ENCODE measurements at places on chromosomes 11 and 22. TPM values are rescaled to one million over a fixed set of nuclear protein-coding genes. Genes with fewer than 3 reads are reported as not detected.

DNA sequence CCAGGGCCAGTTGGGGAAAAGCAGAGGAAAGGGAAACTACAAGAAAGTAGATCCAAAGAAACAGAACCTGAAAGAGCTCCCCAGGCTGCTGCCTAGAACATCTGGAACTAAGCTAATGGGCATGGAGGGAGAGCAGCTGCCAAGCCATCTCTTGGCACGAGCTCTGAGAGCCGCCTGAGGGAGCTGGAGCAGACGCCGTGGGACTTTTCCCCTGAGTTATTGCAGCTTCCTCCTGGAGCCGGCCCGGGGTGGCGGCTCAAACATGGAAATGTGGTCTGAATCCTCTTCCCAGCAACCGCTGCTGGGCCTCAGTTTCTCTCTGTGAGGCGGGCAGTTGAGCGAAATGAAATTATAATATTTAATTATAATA, 41.8 kb downstream of the LIF start:
- H3K4me1 ChIP-seq: peaks cover 77% of the 10 kb centered on the region
- no peaks in the 10 kb centered on the region for H3K36me3 ChIP-seq

GRCh38 chr22:26360169-26360885, 68.7 kb upstream of the ASPHD2 start:
- no peak overlapping the region for H3K4me3 ChIP-seq
- H3K4me1 ChIP-seq: peaks cover 6% of the 10 kb centered on the region
- H3K27ac ChIP-seq: no peak overlapping the region
- peaks cover 15% of the 10 kb centered on the region for H3K27me3 ChIP-seq

The LUZP2 gene
- total RNA-seq: 2.7 TPM

DNA sequence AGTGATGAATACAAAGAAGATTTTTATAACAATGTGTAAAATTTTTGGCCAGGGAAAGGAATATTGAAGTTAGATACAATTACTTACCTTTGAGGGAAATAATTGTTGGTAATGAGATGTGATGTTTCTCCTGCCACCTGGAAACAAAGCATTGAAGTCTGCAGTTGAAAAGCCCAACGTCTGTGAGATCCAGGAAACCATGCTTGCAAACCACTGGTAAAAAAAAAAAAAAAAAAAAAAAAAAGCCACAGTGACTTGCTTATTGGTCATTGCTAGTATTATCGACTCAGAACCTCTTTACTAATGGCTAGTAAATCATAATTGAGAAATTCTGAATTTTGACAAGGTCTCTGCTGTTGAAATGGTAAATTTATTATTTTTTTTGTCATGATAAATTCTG, 5.3 kb downstream of the BIRC3 start:
- no peak overlapping the region for H3K27ac ChIP-seq
- no peak for DNase-seq
- no peaks in the 10 kb centered on the region for H3K36me3 ChIP-seq

DNA sequence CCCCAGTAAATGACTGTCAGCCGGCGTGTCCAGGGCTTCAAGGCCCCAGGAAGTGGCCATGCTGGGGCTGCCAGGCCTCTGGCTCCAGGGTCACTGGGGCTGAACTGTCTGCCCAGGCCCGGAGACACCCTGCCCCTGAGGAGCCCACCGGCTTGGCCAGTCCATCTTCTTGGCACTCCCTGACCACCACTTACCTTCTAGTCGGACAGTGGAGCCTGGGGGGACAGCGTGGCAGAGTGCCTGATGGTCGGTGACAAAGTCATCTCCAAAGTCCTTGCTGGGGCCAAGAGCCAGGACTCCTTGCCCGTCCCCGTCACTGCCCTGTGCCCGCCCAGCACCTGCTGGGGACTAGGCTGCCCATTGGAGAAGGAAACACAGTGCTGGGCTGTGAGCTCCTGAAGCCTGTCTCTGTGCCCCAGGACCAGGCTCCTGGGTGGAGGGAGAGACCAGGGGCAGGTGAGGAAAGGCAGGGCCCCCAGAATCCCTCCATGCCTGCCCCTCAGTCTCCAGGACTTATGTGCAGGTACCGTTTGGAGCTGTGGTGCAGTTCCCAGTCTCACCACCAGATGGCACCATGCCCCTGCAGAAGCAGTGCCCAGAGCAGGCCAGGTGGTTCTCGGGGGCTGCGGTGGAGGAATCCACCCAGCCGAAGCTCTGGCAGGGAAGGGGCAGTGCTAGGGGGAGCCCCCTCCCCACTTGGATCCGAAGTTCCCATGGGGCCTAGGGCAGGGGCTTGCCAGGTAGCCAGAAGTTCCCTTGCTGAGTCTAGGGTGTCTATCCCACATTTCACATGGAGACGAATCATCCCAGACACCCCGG, 6.0 kb upstream of the CCDC188 start:
- DNase-seq: peak; percentile 94
- peaks cover 9% of the 10 kb centered on the region for H3K4me1 ChIP-seq

GRCh38 chr11:35038211-35038928, 100.6 kb upstream of the CD44 start:
- DNase-seq: no peak
- H3K27ac ChIP-seq: no peak overlapping the region
- H3K36me3 ChIP-seq: no peaks in the 10 kb centered on the region
- peaks cover 35% of the 10 kb centered on the region for H3K4me1 ChIP-seq
- H3K4me3 ChIP-seq: no peak overlapping the region

DNA sequence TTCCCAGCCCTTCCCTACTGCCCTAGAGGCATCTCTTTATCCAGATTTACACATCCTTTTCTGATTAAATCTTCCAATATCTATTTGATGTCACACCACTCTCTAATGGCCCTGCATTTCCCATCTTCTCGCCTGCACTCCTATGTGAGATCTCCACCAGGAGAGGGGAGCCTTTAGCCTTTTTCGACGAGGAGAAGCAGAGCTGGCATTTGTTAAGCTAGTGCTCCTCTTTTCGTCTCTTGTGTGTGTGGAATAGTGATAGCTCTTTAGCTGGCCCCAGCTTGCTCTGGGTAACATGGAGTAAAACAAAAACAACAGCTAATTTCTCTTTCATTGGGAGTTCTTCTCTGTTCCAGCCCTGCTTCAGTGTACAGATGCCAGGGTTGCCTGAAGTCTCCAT, 536.5 kb downstream of the NTM start:
- no peaks in the 10 kb centered on the region for H3K27me3 ChIP-seq
- peaks cover 44% of the 10 kb centered on the region for H3K4me1 ChIP-seq
- no peaks in the 10 kb centered on the region for H3K36me3 ChIP-seq

GRCh38 chr11:119835753-119836152, 106.8 kb upstream of the NECTIN1 start:
- H3K4me1 ChIP-seq: no peaks in the 10 kb centered on the region
- DNase-seq: no peak
- H3K27ac ChIP-seq: no peak overlapping the region

The VWCE gene
- 10.7 TPM for total RNA-seq

- H3K27me3 ChIP-seq: no peaks in the 10 kb centered on the region
- DNase-seq: no peak
- no peak overlapping the region for H3K4me3 ChIP-seq
- peaks cover 18% of the 10 kb centered on the region for H3K36me3 ChIP-seq
- no peaks in the 10 kb centered on the region for H3K4me1 ChIP-seq
- no peak overlapping the region for H3K27ac ChIP-seq
These were observed 14.6 kb downstream of the TANGO2 start for GRCh38 chr22:20035375-20036083.

- no peaks in the 10 kb centered on the region for H3K36me3 ChIP-seq
- no peak overlapping the region for H3K4me3 ChIP-seq
- peaks cover 3% of the 10 kb centered on the region for H3K27me3 ChIP-seq
- no peak overlapping the region for H3K27ac ChIP-seq
- peaks cover under 1% of the 10 kb centered on the region for H3K4me1 ChIP-seq
These were observed 79.3 kb upstream of the SORL1 start for GRCh38 chr11:121372671-121373429.

- H3K27me3 ChIP-seq: no peaks in the 10 kb centered on the region
- no peak overlapping the region for H3K27ac ChIP-seq
- H3K4me3 ChIP-seq: no peak overlapping the region
- no peaks in the 10 kb centered on the region for H3K4me1 ChIP-seq
These were observed 7.5 kb downstream of the CAPN1 start for GRCh38 chr11:65189191-65189590.

DNA sequence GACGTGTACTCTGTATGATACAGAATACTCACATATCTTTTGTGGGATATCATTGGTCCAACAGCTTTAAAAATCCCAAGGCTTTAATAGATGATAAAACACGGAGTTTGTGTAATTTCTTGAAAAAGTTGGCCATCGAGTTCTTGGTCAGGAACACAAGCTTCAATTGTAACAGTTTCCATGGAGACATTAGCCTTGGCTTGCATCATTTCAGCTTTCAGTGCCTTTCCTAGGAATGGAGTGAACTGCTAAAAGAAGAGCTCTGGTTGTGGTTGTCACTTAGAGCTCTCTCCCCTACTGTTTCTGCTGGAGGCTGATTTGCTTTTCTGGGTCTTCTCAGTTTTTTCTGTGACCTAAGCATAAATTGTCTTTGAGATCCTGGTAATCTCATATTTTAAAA, 14.2 kb downstream of the BMAL1 start:
- H3K4me3 ChIP-seq: no peak overlapping the region
- no peak overlapping the region for H3K27ac ChIP-seq
- H3K27me3 ChIP-seq: no peaks in the 10 kb centered on the region
- H3K36me3 ChIP-seq: no peaks in the 10 kb centered on the region
- DNase-seq: no peak
- H3K4me1 ChIP-seq: peaks cover 23% of the 10 kb centered on the region

GRCh38 chr11:23403210-23404185, 543.2 kb upstream of the CCDC179 start:
- H3K36me3 ChIP-seq: no peaks in the 10 kb centered on the region
- no peak for DNase-seq
- no peaks in the 10 kb centered on the region for H3K4me1 ChIP-seq
- no peak overlapping the region for H3K4me3 ChIP-seq

GRCh38 chr11:134425816-134426536, 13.9 kb upstream of the B3GAT1 start:
- peaks cover 2% of the 10 kb centered on the region for H3K27me3 ChIP-seq
- no peak overlapping the region for H3K27ac ChIP-seq
- DNase-seq: no peak
- no peaks in the 10 kb centered on the region for H3K4me1 ChIP-seq

DNA sequence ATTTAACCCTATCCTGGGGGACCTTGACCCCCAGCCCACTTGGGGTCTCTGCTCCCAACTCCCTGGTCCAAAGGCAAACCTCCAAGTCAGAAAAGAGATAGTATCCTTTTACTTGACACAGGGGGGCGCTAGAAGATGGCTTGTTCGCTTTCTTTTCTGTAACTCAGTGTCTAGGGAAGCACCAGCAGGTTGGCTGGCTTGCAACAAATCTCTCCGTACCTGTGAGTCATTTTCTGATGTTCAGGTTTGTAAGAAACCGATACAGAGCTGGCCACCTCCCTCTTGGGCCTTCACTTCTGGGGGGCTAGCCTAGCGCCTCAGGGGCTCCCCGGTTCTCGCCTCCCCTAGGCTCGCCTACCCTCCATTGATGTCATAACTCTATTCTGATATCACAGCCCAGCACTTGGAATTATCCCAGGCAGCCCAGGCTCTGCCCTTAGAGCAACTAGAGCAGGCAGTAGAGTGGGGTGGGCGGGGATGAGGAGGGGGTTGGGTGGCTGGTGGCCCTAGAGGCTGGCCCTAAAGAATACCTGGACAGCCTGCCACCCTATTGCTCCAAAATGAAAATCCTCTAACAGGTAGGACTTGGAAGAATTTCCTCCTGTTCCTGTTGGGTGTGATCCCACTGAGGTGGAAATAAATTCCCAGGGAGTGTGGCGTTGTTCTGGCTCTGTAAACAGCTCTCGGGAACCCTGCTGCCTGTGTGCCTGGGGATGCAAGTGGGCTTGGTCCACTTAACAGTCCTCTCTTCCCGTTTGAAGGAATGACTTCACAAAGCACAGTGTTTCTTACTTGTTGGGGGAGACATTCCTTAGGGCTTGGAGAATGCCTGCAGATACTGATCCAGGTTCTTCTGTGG, 69.4 kb downstream of the OSBP2 start:
- H3K4me3 ChIP-seq: no peak overlapping the region
- peaks cover 1% of the 10 kb centered on the region for H3K4me1 ChIP-seq
- no peak overlapping the region for H3K27ac ChIP-seq
- H3K36me3 ChIP-seq: no peaks in the 10 kb centered on the region

The KRTAP5-2 gene
- total RNA-seq: not detected

- no peaks in the 10 kb centered on the region for H3K27me3 ChIP-seq
- H3K36me3 ChIP-seq: no peaks in the 10 kb centered on the region
- no peaks in the 10 kb centered on the region for H3K4me1 ChIP-seq
- no peak for DNase-seq
- H3K4me3 ChIP-seq: no peak overlapping the region
These were observed 135.6 kb downstream of the ST3GAL4 start for GRCh38 chr11:126491092-126491491.

GRCh38 chr11:103051981-103052380, 40.0 kb downstream of the DCUN1D5 start:
- peaks cover 20% of the 10 kb centered on the region for H3K4me1 ChIP-seq
- H3K4me3 ChIP-seq: no peak overlapping the region
- no peaks in the 10 kb centered on the region for H3K27me3 ChIP-seq
- H3K36me3 ChIP-seq: no peaks in the 10 kb centered on the region

DNA sequence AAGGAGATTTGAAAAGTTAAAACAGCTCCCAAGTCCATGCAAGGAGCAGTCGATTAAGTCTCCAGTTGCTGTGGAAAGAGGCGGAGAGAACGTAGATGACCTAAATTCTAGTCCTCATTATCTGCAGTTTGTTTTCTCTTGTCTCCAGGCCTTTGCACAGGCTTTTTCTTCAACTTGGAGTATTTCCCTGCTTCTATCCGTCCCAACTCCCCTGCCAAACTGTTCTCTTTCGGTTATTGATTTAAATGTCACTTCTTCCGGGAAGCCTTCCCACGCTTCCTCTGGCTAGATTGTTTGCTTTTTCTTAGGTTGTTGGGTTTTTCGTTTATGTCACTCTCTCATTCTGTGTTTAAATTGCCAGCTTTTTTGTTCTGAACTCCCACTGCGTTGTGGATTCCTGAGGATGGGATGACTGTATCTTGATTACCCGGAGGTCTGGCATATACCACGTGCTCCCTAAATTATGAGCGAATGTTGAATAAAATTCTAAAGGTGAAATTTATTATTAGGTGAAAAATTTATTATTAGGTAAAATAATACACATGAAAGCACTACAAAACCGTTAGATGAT, 463 bp downstream of the TMEM126B start:
- no peak for DNase-seq
- H3K36me3 ChIP-seq: peaks cover 6% of the 10 kb centered on the region
- peak overlapping the region; percentile 97 for H3K27ac ChIP-seq

GRCh38 chr11:41659985-41660384, 200.5 kb upstream of the LRRC4C start:
- no peak for DNase-seq
- H3K27ac ChIP-seq: no peak overlapping the region
- no peaks in the 10 kb centered on the region for H3K27me3 ChIP-seq

- H3K4me1 ChIP-seq: peaks cover 68% of the 10 kb centered on the region
- H3K4me3 ChIP-seq: peak overlapping the region; percentile 62
- H3K36me3 ChIP-seq: peaks cover 17% of the 10 kb centered on the region
- no peak for DNase-seq
These were observed 6.4 kb downstream of the POLDIP3 start for GRCh38 chr22:42608136-42608822.

DNA sequence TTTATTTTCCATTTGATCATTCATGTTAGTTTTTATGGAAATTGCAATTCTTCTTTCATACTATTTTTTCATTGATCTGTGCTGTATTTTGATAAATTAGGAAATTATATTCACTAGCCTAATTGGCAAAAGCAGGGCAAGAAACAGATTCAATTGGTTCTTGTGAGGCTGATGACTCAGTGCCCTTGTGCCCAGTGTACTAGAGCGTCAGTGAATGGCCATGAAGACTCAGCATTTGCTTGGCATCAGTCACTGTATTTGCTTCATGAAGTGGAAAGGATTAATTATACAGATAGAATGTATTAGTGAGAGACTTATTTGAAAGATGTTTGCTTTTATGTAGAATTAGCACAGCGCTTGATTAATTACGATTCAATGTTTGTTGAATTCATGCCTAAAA, 31.8 kb downstream of the MRGPRX1 start:
- DNase-seq: no peak
- no peaks in the 10 kb centered on the region for H3K4me1 ChIP-seq
- H3K4me3 ChIP-seq: no peak overlapping the region
- H3K27ac ChIP-seq: no peak overlapping the region
- peaks cover 6% of the 10 kb centered on the region for H3K27me3 ChIP-seq
- H3K36me3 ChIP-seq: no peaks in the 10 kb centered on the region

Measured in osteocyte (in vitro differentiated cells).